Activated CD4-positive, alpha-beta T cell treated with anti-CD3 and anti-CD28 coated beads for 24 hours (primary cell): ENCODE measurements at places on chromosomes 2 and 18.

GRCh38 chr2:9094117-9094516 lies 90.6 kb upstream of the MBOAT2 start:
- no peak for DNase-seq

- no peak for DNase-seq
Measured at GRCh38 chr2:238203973-238204683, 633 bp upstream of the ILKAP start.

GRCh38 chr2:162254236-162254871 lies 11.1 kb upstream of the FAP start:
- DNase-seq = no peak

DNA sequence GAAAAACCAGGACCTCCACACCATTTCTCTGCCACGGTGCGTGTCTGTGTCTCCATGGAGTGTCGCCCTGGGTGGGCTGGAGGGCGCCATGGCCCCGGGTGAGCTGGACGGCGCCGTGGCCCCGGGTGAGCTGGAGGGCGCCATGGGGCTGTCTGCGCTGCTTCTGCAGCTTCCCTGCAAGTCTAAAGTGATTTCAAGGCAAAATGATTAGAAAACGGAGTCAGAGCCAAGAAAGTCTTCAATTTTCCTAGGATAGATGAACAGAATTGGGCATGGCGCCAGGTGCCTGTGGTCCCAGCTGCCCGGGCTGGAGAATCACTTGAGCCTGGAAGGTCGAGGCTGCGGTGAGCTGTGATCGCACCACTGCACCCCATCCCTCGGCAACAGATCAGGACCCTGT lies 27.7 kb upstream of the NFATC1 start:
- no peak for DNase-seq

- no peak for DNase-seq
Measured at GRCh38 chr2:124476291-124476690, 451.2 kb downstream of the CNTNAP5 start.

DNA sequence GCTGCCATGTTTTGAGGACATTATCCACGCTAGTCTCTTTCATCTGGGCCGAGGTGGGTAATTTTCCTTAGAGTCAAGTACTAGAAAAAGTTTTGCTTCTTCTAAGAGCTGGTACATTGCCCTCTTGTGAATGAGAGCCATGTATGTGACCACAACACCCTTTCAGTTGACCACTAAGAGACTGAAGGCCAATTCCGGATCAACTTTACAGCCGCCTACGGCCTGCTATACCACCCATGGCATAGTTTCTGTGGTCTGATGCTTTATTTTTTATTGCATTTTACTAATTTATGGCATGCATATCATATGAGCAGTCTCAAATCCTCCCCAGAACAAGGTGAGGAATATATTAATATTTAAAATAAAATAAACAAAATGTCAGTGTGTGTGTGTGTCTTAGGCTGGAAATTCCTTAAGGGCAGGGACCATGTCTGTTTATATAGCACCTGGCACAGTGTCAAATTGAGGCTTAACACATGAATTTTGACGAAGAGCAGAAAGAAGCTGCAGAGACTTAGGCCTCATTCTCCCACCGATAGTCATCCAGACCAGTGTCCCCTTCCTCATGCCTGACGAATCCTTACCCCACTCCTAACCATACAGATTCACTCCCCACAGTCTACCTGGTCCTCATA lies 35.4 kb downstream of the PSD4 start:
- DNase-seq = no peak

DNA sequence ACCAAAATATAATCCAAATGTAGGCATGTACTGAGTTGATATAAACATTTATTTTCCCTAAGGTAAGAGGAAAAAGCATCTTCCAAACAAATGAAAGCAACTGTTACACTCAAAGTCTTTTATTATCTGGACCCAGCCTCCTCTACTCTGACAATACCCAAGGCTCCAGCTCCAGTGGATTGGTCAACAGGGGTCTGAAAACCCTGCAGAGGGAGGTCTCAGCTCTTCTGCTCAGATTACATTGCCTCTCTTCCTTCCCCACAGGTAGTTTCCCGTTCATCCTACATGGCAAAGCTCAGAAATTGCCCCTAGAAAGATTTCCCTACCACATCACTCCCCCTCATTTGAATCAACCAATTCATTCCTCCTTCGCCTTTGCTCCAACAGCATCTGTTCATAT lies 457.0 kb downstream of the METTL4 start:
- DNase-seq = no peak

DNA sequence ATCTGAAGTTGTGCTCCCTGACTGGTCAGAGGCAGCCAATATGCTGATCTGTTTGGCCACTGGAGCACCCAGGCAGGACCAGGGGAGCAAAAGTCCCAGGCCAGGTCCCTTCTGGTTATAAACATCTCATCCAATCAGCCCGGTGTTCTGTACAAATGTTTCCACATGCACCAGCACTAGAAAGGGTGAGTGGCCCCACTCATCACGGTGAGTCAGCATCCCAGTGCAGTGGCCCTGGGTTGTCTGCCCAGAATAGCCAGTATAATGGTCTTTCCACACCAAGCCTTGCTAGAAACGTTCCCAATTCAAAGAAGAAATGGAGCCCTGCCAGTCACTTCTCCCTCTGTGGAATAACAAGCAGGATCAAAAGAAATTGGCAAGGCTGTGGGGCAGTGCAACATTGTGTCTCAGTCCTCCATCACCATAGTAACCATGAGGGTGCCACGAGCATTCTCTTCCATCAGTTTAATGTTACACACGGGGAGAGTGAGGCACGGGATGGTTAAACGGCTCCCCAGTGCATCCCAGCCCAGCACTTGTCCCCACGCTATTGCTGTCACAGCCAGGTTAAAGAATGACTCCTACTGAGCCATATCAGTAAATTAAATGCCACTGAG lies 174.9 kb downstream of the SEPTIN10 start:
- DNase-seq = no peak

- no peak for DNase-seq
Measured at GRCh38 chr2:107932979-107933378, 53.3 kb upstream of the SLC5A7 start.

- no peak for DNase-seq
Measured at GRCh38 chr2:235139956-235140800, 188.4 kb downstream of the SH3BP4 start.

- DNase-seq = no peak
Measured at GRCh38 chr2:201813996-201814760, 7.8 kb downstream of the CDK15 start.

GRCh38 chr18:79873449-79874110 lies 75.8 kb downstream of the KCNG2 start:
- no peak for DNase-seq

DNA sequence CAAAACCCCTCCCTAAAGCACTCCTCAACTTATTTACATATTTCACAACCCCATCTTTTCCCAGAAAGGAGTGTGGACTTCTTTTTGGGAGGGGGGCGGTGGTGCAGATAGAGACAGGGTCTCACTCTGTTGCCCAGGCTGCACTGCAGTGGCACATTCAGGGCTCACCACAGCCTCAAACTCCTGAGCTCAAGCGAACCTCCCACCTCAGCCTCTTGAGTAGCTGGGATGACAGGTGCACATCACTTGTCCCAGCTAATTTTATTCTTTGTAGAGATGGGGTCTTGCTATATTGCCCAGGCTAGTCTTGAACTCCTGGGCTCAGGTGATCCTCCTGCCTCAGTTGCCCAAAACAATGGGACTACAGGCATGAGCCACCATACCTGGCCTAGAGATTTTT lies 44.1 kb downstream of the ADCY3 start:
- no peak for DNase-seq

GRCh38 chr2:183487326-183487725 lies 363.1 kb downstream of the NUP35 start:
- DNase-seq = no peak

DNA sequence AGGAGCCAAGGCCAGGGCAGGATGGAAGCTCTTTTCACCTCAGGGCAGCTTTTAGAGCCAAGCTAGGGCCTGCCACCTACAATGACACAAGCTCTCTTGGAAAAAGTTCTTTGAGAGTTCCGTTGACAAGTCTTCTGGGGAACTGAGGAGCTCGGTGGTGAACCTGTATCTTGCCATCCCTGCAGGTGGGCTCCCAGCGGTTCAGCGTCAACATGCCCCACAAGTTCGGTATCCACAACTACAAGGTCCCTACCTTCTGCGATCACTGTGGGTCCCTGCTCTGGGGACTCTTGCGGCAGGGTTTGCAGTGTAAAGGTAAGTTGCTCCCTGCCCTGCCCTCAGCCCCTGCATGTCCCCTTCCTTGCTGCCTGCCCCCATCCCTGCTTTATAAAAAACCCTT lies 312.8 kb upstream of the EPAS1 start:
- no peak for DNase-seq

- no peak for DNase-seq
Measured at GRCh38 chr2:20213651-20214565, 11.0 kb downstream of the SDC1 start.
